Stimulated activated CD8-positive, alpha-beta memory T cell treated with anti-CD3 and anti-CD28 coated beads, Interleukin-2, amount 100 ng/mL, for 1 hour (primary cell): ENCODE measurements at places on chromosomes 3 and 15.
A peak's percentile ranks its signal among the peaks of the same experiment; 100 is the strongest.

DNA sequence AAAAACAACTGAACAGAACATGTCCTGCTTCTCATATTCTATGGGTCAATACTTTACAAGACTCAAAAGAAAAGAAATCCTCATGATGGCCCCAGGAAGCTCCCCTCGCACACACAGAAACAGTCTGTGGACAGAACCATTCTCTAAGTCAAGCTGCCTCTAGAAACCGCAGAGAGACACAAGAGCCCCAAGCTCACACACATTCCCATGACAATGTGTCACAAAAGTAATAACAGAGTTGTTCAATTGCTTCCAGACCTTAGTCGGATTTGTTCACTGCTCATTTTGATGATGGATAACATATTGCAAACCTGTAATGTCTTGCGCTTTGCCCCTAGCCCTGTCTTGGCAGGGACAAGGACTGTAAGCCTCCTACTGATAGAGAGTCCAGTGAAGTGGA is 60.9 kb downstream of the UMPS start:
- DNase-seq, result no peak

- no peak for DNase-seq
Observed at GRCh38 chr3:167675848-167676247, 22.1 kb upstream of the WDR49 start.

DNA sequence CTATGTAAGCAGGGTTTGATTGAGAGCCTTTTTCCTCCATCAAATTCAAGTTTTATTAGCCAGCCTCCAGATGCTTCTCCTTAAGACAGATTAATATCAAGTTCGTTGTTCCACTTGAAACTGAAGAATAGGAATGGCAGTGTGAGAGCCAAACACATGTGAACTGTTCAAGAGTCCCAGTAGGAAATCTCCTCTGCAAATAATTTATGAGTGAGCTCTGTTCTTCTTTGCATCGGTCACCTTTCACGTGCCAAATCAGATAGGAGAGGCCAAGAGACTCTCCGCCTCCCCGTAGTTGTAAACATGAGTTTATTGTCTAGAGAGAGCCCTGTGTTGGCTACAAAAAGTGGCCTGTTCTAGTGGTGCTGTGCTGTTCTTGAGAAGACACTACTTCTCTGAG is 372.1 kb upstream of the NR2F2 start:
- no peak for DNase-seq

DNA sequence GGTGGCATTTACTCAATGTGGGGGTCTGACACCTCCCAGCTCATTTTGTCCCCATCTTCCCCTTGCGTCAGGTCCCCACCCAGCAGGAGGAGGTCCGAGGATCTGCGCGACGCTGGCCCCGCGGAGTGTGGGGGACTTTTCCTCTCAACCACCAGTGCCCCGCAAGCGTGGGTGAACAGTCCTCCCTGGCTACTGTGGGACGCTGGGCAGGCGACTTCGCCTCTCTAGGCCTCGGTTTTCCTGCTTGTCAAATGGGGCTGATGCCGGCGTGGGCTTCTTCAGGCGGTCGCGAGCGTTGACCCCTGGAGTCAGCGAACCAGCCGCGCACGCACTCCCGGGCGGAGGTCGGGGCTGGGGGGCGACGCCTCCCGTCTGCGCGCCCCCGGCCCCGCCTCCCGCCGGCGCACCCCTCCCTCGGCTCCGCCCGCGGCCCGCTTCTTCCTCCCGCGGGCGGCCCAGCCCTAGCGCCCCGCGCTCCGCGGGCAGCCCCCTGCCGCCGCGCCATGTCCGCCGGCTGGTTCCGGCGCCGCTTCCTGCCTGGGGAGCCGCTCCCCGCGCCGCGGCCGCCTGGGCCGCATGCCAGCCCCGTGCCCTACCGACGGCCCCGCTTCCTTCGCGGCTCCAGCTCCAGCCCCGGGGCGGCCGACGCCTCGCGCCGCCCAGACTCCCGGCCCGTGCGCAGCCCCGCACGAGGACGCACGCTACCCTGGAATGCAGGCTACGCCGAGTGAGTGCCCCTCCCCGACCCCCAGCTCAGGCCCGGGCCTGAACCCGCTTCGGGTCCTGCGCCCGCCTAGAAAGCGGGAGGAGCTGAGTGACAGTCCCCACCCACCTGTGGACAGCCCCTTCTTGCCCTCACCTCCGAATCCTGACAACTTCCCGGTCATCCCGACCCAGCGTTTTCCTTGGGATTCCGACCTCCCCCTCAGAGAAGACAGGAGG is at the start of gene PPM1M:
Gene PPM1M, plus strand, starts transcription at position 438 of the 942 bp plus-strand sequence. Its CDS starts 66 bp downstream, at position 504.
- peak; percentile 40 for DNase-seq

GRCh38 chr3:156024904-156025533 is 95.4 kb upstream of the KCNAB1 start:
- DNase-seq, result no peak

- DNase-seq, result no peak
Observed at GRCh38 chr3:38264353-38264771, 1.2 kb upstream of the SLC22A13 start.

GRCh38 chr15:101550124-101550523 is 60.6 kb upstream of the PCSK6 start:
- no peak for DNase-seq

- DNase-seq, result no peak
Observed at GRCh38 chr3:151391720-151392119, 7.2 kb upstream of the P2RY12 start.

DNA sequence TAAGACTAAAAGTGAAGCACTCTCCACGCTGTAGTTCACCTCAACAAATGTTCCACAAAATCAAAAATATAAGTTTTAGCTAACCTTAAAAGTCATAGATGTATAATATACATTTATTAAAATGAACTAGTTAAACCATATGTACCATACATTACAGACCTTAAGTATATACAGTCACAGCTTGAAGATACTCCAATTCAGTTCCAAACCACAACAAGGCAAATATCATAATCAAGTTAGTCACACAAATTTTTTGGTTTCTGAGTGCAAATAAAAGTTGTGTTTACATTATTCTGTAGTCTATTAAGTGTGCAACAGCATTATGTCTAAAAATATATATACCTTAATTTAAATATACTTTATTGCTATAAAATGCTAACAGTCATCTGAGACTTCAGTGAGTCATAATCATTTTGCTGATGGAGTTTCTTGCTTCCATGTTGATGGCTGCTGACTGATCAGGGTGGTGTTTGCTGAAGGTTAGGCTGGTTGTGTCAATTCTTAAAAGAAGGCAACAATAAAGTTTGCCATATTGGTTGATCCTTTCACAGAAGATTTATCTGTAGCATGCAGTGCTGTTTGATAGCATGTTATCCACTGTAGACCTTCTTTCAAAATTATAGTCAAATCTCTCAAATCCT is 736.7 kb downstream of the NSUN3 start:
- DNase-seq, result no peak

GRCh38 chr15:100107151-100107550 is 234.6 kb downstream of the ADAMTS17 start:
- DNase-seq, result no peak

GRCh38 chr3:110955301-110955880 is 116.2 kb upstream of the NECTIN3 start:
- no peak for DNase-seq

DNA sequence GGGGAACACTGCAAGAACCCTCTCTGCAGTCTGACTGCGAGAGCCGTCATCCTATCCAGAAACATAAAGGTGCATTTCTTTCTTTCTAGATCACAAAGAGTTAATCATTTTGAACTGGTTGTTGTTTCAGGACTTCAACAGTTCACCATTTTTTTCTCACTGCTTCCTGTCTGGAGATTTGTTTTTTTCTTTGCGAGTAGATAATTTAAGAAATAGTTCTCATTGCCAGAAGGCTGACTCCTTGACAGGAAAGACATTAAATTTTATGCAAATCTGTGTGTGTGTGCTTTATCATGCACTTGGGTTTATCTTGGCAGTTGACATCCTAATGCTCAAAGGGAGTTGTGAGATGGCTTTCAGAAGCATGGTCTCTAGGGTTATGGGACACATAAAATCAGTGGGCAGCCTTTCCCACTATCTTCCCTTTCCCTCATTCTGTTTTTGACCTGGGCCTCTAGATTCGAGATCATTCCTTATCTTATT is 123.5 kb upstream of the TBL1XR1 start:
- DNase-seq, result no peak

- DNase-seq, result no peak
Observed at GRCh38 chr3:197295871-197296270, 2.5 kb downstream of the DLG1 start.

DNA sequence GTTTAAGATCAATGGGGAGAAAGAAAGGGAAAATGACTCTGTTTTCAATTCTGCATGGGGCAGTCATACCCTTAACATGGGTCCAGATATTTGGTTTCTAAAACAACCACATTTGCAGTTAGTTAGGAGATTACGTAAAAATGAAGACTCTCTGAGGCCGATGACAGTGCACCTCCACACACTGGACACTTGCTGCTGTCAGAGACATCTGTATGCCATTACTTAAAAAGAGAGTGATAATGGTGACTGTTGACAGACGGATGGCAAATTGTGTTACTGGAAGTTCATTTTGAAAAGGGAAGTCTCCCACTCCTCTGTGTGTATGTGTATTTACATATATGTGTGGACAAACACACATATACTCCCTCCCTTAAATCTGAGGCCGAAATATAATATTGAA is 304.5 kb upstream of the SEMA6D start:
- DNase-seq, result no peak

- DNase-seq, result no peak
Observed at GRCh38 chr15:77742570-77742969, 109.9 kb upstream of the LINGO1 start.

DNA sequence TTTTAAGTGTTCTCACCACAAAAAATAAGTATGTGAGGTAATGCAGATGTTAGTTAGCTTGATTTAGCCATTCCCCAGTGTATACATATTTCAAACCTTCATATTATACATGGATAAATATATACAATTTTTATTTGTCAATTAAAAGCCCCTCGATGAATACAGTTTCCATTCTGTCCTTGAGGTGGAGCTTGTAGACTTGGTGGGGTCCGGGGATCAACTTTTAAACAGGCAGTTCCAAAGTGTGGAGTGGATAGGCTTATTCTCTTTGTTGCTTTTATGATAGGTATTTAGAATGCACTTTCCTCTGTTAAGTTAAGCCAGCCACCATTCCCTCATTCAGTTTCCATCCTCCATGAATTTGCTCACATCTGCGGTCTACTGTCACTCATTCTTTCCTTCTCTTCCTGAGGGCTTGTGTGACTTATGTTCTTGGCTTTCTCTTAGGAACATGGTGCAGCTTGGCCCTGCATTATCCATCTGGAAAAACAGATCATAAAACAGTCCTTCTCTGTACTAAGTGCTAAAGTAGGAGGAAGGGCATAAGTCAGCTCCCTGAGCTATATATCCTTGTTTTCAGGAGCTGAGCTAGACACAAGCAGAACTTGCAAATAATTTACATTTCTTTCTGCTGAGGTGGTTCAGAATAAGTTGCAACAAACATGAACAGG is 149.1 kb downstream of the NFKBIZ start:
- no peak for DNase-seq

- DNase-seq, result no peak
Observed at GRCh38 chr15:94844538-94845389, 613.4 kb downstream of the MCTP2 start.

DNA sequence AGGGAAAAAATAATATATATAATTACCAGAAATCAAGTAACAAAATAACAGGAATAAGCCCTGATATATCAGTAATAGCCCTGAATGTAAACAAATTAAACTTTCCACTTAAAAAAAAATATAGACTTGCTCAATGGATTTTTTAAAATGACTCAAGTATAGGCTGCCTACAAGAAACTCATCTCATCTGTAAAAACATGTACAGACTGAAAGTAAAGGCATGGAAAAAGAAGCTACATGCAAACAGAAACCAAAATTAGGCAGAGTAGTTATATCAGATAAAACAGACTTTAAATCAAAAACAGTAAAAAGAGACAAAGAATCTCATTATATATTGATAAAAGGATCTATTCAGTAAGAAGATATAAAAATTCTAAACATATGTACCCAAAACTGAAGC is 82.4 kb upstream of the STT3B start:
- no peak for DNase-seq

DNA sequence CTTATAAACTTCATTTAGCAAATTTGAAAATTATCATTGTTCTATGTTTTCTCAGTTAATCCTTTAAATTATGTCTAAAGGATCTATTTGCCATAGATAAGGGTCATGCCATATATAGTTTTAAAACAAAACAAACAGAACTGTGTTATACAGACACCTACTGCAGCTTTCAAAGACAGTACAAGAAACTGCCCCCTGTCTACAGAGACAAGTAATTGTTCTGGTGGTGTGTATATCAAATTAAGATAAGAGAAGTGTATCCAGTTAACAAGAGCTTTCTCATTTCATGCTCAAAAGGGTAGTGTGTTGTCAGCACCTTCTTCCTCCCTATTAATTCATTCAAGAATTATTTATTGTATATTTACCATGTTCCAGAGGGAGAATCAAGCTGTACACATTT is 201.2 kb downstream of the FMN1 start:
- DNase-seq, result no peak

GRCh38 chr3:45841420-45841756 is 531 bp downstream of the LZTFL1 start:
- DNase-seq, result no peak
